ENCODE measurements at places on chromosomes 5 and 9. TPM values are rescaled to one million over a fixed set of nuclear protein-coding genes. Genes with fewer than 3 reads are reported as not detected.

The NR6A1 gene
- total RNA-seq = 2.8 TPM

The C1QTNF2 gene
- total RNA-seq = not detected

The PCDHB5 gene
- 2.2 TPM for total RNA-seq

The BNC2 gene
- 29.7 TPM for total RNA-seq

The BRD9 gene
- 21.4 TPM for total RNA-seq

The TRAPPC13 gene
- total RNA-seq = 7.6 TPM

The COMMD10 gene
- total RNA-seq = 19.9 TPM

The OLFML2A gene
- total RNA-seq = 1.6 TPM

The TRIM36 gene
- total RNA-seq = 0.12 TPM

The SNAPC4 gene
- total RNA-seq = 7.1 TPM

The OR13C8 gene
- total RNA-seq = not detected

The FSTL4 gene
- total RNA-seq = not detected

The SHB gene
- total RNA-seq = 8.2 TPM

The IRGM gene
- not detected for total RNA-seq

The SCGB3A2 gene
- total RNA-seq = not detected

The NKD2 gene
- 13.9 TPM for total RNA-seq

The PCDHGB4 gene
- total RNA-seq = 14.6 TPM

The ANKRD18A gene
- total RNA-seq = not detected

The ZNF454 gene
- total RNA-seq = 2.0 TPM
